ENCODE measurements at places on chromosomes 5 and 9.

GRCh38 chr9:70901746-70902145 lies 219.7 kb downstream of the TRPM3 start:
- DNase-seq: no peak

GRCh38 chr9:131661568-131662288 lies 78.1 kb downstream of the RAPGEF1 start:
- no peak for DNase-seq

DNA sequence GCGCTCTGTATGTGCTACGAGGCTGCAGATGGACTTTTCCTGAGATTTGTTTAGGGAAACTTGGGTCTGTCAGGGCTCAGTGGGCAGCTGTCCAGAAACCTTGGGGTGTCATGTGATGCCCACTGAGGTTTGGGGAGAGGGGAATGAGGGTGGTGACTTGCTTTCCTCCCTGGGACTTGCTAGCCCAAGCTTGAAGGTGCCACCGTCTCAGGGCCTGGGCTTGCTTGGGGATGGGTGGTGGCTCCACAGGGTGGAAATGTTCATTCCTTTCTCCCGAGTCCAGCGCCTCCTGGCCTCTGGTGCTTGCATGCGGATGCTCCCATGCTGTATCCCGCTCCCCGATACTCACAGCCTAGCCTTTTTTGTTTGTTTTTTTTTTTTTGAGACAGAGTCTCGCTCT lies 33.3 kb downstream of the ZNF618 start:
- no peak for DNase-seq

DNA sequence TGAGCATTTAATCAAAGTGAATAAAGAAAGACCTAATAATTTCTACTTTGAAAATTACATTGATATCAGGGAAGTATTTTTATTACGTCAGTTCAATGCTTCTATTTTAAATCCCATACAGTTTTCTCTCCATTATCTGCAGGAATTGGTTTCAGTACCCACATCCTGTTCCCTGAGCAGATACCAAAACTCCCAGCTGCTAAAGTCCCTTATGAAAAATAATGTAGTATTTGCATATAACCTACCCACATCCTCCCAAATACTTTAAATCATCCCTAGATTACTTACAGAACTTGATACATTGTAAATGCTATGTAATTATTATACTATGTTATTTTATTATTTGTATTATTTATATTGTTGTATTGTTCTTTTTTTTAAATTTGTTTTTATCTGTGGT lies 125.4 kb upstream of the MINAR2 start:
- no peak for DNase-seq

- no peak for DNase-seq
Observed at GRCh38 chr9:137853392-137853995, 24.1 kb upstream of the CACNA1B start.

DNA sequence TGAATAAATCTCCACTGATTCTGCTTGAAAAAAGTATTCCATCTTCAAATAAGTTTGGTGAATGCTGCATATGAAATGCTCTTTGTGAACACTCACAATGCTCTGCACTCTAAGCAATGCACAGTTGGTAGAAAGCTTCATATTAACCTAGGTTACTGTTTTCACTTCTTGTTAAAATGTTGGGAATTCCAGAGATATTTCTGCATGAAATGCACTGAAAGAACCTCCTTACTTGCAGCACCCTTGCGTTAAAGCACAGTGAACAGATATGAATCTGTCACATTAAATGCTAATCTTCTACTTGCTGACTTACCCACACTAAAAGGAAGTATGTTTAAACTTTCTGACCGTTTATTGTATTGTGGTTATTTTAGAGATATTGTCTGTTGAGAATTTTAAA lies 584.1 kb upstream of the NUDT12 start:
- no peak for DNase-seq

DNA sequence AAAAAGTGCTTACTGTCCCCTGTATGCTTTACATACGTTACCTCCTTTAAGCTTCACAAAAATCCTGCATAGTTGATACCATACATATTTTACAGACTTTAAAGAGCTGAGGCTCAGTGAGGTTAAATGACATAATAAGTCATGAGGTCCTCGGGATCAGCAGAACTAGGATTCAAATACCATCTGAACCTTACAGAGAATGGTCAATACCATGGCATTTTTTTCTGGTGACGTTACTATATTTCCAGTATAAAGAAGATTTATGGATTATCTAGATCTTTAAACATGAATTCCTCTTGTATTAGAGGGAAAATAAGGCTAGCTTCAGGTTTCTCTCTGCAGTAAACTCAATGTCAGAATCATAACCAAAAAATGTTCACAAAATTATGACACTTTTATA lies 153.7 kb upstream of the GPR151 start:
- no peak for DNase-seq

GRCh38 chr5:144072518-144072927 lies 97.9 kb downstream of the YIPF5 start:
- DNase-seq: no peak

DNA sequence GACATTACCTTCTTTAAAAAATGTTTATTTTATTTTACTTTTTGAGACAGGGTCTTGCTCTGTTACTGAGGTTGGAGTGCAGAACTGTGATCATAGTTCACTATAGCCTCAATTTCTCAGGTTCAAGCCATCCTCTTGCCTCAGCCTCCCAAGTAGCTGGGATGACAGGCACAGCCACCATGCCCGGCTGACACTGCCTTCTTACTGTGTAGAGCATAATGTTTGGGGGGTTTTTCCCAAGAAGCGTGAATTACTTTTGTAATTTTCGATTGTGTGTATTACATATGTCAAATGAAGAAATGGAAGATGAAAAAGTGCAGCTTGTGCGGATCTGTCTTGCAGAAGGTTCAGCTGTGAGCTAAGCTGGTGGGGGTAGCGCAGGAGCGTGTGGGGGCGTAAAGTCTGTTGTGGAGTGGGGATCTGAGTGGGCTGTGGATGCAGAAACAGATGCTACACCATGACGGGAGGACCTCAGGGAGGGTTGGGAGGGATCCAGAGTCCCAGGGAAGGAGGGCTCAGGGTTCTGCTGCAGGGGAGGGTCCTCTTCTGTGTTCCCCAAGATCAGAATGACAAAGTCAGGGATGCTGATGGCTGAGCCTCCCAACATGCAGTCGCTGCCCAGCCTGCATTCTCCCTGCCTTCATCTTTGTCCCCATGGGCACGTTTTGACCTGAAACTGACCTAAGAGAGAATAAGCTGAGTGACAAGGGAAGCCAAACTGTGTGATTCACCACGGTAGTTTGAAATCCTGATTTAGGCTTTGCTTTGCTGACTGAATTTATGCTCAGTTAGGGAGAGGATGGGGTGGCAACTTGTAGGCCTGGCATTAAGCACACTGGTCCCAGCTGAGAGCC lies 6.8 kb upstream of the ANKRD33B start:
- no peak for DNase-seq

- DNase-seq: no peak
Observed at GRCh38 chr5:146632620-146633322, 116.8 kb upstream of the GPR151 start.

DNA sequence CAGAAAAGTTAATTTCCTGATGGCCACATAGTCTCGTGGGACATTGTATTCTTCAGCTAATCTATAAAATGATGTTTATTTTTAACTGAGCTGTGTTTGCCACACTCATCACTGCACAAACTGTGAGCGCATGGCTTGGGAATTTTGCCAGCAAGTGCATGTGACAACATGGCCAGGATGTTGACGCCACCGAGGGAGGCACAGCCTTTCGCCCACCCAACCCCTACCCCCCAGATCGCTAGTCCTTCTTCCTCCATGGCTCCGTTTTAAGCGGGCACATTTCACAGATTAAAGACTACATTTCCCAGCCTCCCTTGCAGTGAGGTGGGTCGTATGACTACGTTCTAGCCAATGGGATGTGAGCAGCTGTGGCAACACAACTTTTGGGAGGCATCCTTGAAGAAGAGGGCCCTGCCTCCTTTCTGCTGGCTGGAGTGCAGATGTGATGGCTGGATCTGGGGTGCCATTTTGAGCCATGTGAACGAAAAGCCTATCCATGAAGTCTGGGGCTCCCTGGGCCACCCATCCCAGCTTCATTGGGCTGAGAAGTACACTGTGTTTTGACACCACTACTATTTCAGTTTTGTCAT lies 7.9 kb downstream of the NRARP start:
- no peak for DNase-seq

DNA sequence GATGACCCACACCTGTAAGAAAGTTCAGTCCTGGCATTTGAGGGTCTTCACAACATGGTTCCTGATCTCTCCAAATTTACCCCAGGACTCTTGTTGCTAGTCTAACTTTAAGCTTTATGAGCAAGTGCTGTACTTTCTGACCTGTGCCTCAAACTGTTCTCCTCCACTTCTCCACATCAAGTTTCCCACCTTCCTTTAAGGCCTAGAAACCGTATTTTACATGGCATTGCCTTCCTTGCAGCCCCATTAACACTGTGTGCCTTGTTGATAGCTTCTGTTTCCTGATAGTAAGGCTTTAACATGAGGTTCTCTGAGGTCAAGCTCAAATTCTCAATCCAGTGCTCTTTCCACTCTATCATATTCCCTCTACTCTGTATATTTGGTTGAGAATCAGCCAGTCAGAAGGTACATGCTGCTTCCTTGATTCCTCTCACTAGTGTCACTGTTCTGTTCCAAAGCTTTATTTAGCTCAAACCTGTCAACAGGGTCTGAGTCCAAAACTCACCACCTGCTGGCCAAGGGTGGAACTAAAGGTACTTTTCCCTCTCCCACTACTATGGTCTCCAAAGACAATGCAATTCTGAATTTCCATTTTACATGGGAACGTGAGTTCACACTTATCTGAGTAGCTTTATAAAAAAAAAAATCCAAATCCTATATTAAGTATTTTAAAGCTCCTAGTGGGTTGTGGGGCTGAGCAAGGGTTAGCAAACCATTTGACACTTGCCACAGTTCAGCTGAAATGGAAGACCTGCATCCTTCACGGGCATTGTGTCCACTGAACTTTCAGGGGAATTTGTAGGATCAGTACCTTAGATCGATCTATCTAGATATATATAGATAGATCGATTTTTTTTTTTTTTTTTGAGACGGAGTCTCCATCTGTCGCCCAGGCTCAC lies 21.1 kb downstream of the VCP start:
- DNase-seq: no peak

DNA sequence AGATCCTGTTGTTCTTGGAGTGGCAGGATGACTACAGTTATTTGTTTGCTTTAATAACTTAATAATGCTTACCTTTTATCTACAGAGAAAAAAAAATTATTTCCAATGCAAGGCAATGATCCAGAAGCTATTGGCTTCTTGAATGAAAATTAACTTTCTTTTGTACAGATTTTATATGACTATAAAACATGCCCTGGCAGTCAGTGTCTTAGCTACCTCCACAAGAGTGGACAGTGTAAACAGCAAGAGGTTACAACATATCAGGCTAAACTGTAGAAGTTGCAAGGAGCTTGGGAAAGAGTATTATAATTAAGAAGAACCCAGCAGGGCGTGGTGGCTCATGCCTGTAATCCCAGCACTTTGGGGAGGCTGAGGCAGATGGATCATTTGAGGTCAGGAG lies 49.1 kb downstream of the BNC2 start:
- no peak for DNase-seq

DNA sequence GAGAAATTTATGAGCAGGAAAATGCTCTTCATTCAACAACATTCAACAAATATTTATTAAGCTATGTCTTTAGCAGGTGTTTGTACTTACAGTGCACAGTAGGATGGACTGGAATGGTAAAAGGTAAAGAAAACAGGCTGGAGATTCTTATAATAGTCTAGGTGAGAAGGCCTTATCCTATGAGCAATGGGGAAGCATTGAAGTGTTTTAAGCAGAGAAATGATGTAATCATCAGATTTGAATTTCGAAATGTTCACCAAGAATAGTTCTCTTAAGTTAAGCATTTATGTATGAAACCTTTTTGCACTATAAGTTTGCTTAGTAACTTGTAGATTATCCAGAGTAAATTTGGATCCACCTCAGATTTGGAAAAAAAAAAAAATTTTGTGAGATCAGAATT lies 209.3 kb downstream of the NR3C1 start:
- no peak for DNase-seq

- no peak for DNase-seq
Observed at GRCh38 chr9:12054235-12054634, 639.0 kb upstream of the TYRP1 start.

DNA sequence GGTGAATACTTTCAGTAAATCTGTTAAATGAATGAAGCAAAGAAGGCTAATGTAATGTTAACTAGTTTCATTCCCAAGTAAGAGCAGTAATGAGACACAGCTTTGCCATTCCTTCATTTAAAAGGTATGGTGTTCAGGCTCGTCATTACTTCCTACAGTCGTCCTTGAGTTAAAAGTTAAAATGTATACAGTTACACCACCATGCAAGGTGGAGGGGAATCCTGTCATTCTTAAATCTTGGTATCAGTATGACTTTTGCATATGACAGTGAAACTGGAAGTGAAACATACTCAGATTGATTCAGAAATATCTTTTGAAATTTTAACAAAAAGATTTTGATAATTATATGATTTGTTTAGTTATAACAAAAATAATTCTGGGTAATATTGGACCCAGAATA lies 25.9 kb downstream of the MTRR start:
- DNase-seq: no peak

DNA sequence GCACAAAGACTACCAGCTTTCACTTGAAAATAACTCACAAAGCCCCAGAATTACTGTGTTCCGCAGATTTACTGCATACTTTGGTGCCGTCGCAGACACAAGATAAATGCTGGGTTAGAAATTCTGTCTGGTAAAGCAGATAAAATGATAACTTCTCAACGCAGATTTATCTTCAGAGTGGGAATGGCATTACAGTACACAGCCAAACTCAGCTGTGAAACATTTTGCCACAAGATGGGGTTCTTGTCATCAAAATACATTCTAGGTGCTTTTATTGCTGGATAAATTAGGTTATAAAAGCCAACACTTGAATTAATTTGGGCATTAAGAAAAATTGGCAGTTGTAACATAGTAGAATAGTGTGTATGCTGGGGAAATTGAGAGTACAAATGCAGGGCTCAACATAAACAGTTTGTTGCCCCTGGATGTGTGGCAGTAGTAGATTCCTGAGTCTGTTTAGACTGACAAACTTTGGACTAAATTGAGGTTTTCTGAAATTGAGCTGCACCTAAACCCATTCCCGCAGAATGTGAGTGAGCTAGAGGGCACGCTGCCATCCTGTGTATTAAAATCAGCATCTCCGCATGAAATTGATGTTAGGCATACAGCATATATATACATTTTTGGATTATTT lies 61.1 kb downstream of the LMNB1 start:
- no peak for DNase-seq

GRCh38 chr5:75320371-75320770 lies 16.6 kb upstream of the HMGCR start:
- no peak for DNase-seq

GRCh38 chr5:179137643-179138567 lies 77.7 kb downstream of the ZNF354C start:
- no peak for DNase-seq
